ENCODE measurements at places on chromosomes 11 and 22.

GRCh38 chr11:118227865-118228785, 3.3 kb upstream of the JAML start:
- no peak for DNase-seq

DNA sequence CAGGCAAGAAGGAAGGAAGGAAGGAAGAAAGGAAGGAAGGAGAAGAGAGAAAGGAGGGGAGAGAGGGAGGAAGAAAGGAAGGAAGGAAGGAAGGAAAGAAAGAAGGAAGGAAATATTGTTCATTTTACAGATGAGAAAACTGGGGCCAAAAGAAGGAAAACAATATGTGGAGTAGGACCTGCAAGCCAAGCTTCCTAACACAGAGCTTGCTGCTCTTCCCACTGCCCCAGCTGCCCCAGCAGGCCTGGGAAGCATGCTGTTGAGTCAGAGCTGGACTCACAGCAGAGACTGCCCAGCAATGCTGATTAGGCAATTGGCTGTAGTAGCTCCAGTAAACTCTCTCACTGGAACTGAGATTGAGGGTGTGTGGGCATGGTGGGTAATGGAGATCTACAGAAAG, 42.6 kb upstream of the SMCO4 start:
- DNase-seq: no peak

DNA sequence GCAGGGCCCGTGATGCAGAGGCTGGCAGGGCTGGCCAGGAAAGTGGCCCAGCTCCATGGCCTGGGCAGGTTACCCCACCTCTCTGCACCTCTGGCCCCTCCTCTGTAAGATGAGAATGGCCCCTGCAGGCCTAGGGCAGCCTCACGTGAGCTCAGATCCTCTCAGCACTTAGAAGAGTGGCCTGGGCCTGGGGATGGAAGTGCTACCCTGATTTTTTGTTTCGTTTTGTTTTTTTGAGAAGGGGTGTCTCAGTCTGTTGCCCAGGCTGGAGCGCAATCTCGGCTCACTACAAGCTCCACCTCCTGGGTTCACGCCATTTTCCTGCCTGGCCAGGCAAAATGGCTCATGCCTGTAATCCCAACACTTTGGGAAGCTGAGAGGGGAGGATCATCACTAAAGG, 982 bp downstream of the APOBEC3H start:
- no peak for DNase-seq

GRCh38 chr11:2795491-2795991, 90.0 kb downstream of the CDKN1C start:
- no peak for DNase-seq

GRCh38 chr22:35918456-35918855, 110.2 kb downstream of the RBFOX2 start:
- no peak for DNase-seq

GRCh38 chr11:64566042-64566914, 24.7 kb upstream of the SLC22A12 start:
- peak; percentile 38 for DNase-seq
